ENCODE measurements at places on chromosomes 4 and X.

DNA sequence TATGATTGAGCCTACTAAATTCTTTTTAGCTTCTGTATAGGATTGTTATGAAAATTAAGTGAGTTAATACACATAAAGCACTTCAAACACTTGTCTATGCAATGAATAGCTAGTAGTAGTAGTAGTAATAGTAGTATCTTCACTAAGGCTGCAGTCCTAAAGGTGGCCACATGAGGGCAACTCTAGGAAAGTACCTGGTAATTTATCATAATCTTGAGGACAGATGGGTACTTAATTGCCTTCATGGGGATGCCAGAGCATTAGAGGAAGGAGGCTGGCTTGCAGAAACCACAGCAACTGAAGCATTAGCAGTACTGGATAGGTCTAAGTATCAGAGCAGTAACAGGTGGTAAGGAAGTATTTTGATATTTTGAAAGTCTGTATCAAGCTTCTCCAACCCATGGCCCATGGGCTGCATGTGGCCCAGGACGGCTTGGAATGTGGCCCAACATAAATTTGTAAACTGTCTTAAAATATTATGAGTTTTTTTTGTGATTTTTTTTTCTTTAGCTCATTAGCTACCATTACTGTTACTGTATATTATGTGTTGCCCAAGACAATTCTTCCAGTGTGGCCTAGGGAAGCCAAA, 17.3 kb downstream of the NIPAL1 start:
- peak; percentile 3 for DNase-seq

DNA sequence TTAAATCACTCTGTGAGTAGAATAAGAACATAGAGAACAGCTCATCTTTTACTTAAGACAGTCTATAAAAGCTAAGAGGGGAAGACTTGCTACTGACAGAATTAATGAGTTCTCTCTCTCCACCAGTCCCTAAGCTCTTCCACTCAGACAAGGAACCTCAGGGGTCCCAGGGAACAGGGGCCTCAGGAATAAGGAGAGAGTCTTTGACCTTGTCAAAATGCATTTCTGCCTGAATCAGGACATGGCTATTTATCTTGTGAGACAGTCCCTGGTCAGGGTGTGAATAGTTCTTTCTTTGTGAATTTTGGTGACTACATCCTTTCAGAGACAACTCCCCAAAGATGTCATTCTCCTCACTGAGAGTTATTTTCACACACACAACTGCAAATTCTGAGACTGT, 218.7 kb upstream of the HS3ST1 start:
- no peak for DNase-seq

DNA sequence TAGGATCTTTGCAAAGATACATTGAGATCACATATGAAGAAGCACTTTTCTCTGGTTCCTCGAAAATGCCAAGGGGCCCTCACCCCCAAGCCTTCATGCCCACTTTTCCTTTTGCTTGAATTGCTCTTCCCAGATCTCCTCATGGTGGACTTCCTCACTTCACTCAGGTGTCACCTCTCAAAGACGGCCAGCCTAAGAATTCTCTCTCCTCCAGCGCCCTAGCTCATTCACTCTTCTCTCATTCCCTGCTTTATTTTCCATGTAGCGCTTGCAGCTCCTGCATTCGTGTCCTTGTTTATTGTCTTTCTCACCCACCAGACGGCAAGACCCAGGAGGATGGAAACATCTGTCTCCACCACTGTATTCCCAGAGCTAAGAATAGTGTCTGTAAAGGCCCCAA, 32.9 kb downstream of the CCKAR start:
- DNase-seq: no peak

DNA sequence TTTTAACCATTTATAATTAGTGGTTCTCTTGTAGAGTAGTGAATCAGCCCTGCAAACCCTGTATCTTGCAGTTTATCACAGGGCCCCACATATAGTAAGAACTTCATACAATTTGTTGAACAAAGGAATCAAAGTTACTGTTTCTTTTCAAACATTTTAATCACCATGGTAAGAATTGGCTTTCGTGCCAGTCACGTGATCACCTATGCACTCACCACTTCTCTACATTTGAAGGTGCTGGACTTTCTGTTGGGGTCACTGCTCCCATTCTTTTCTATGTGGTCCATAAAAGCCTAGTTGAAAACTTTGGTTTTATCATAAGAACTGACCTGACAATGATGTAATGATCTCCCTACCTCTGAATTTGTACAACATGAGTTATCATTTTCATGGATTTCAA, 426.4 kb upstream of the CPEB2 start:
- no peak for DNase-seq

GRCh38 chr4:115866364-115866896, 753.0 kb upstream of the NDST4 start:
- DNase-seq: no peak

DNA sequence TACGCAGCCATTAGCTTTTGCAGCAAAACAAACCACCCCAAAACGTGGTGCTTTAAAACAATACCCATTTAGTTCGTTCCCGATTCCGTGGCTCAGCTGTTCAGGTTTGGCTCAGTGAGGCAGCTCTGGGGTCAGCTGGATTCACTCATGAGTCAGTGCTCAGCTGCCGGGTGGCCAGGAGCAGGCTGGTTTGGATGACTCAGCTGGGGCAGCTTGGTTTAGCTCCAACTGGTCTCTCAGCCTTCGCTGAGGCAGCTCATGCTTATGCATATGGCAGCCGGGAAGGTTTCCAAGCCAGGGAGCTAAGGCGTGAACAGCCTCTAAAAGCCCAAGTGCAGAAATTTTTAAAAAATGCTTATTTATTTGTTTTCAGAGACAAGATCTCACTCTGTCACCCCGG, 13.3 kb upstream of the CD99 start:
- DNase-seq: no peak

DNA sequence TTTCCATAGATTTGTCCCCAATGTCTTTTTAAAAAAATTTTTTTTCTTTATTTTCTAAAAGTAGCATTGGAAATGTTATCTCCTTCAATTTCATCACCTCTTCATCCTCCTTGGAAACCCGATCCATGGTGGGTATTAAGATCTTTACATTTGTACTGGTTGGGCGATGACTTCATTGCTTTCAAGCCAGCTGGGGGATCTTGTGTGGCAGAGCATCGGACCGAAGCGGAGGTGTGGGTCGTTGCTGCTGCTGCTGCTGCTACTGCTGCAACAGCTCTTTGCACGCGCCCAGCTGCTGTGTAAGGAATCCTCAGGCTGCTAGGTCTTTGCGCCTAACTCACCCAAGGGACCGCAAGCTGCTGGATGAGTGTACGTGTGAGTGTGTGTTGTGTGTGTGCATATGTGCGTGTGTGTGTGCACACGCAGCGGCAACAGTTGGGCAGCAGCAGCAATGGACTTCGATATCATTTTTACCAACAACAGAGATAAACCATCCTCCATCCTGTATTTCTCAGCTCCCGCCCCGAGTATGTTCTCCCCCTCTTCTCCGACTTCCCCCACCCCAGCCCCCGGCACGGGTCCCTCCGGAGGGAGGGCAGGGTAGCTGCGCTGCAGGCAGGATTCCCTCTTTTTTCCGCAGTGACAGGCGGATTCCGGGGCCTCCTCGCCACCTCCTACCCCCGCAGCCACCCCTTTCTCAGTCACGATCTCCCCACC, 768 bp upstream of the CDKL5 start:
- DNase-seq: peak; percentile 44

- DNase-seq: no peak
These were observed 428.0 kb downstream of the ZNF674 start for GRCh38 chrX:46117234-46117633.

DNA sequence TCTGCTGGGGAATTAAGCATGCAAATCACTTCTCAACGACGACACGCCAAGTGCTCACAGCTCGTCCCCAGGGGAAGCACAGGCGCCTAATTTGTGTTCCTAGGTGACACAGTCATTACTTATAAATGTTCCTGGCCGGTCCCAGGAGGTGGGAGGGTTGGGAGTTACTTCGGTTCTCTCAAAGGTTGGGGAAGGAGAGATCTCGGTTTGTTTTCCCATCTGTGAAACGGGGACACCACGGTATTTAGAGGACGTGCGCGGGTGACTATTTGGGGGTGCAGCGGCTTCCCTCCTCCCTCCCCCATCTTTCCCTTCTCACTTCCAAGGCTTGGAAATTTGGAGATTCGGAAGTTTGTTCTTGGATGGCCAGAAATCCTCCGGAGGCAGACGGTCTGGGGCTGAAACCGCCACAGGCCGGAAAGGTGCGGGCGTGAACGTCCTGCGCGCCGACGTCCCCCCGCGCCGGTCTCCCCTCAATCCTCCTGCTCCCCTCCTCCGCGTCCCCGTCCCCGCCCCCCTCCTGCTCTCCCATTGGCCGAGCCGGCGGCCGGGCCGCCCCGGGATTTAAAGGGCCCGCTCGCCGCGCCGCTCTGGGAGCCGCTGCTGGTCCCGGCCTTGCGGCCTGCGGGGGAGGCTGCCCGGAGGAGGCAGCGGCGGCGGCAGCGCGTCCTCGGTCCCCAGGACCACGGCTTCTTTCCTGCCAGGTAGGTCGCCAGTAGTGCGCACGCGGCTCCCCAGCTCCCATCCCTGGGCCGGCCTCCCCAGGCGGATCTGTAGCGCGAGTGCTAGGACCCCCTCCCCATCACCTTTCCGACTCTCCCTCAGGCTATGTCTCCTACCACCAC, at the start of gene PORCN:
PORCN (plus strand) TSS at position 593 of the 845 bp plus-strand sequence. CDS start 829 bp downstream, outside the sequence.
- DNase-seq: peak; percentile 18

- no peak for DNase-seq
These were observed 627 bp downstream of the CDKN2AIP start for GRCh38 chr4:183445097-183445428.

DNA sequence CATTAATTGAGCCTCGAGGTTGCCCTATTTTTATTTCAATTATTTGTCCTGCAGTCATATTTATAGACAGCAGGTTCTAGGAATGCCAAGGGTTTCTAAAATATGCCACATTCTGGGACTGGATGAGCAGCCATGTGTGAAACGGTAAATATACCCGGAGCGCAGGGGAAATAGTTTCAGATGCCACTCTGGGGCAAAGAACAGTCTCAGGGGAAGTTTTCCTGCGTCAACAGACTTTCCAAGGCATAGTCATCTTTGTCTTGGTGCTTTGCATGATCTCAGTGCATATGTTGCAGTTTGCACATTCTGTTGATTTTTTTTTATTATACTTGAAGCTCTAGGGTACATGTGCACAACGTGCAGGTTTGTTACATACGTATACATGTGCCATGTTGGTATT, 71.0 kb downstream of the GPAT3 start:
- no peak for DNase-seq

GRCh38 chr4:1907848-1908525, 36.8 kb downstream of the NSD2 start:
- peak; percentile 88 for DNase-seq
